ENCODE measurements at places on chromosomes 2 and 18.

- DNase-seq = no peak
Measured at GRCh38 chr2:109403841-109404201, 209.9 kb downstream of the SEPTIN10 start.

DNA sequence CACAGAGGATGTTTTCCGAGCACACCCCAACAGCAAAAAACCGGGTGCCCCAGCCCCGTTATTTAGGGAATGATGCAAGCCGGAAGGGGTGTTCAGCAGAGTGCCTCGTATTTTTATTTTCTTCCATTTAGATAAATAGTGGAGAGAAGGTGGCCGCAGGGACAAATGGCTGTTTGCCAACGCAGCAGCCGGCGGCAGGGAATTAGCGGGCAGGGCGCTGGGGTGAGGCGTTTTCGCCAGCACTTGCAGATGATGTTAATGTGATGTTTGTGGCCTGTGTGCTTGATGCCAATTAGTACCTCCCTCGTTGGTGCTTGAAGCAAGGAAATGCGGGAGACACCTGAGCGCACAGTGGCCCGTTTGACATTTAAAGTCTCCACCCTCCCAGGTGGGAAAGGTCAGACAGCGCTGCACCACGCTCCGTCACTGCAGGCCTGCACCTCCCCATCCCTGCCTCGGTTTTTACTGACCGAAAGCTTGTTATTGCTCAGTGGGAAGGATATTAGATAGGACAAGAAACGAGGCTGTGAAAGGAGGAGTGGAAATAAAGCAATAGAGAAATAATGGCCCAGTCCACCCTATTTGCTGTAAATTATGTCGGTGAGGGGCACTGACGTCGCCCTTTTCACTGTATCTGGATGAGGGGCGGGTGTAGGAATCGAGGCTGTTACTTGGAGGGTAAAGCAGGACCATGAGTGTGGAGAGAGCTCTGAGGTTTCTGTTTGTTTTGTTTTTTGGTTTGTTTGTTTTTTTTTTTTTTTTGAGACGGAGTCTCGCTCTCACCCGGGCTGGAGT lies 39.1 kb downstream of the NFATC1 start:
- DNase-seq = no peak

- DNase-seq = no peak
Measured at GRCh38 chr2:233385489-233386044, 31.3 kb downstream of the DGKD start.

- no peak for DNase-seq
Measured at GRCh38 chr2:32289165-32289999, 11.7 kb downstream of the YIPF4 start.

DNA sequence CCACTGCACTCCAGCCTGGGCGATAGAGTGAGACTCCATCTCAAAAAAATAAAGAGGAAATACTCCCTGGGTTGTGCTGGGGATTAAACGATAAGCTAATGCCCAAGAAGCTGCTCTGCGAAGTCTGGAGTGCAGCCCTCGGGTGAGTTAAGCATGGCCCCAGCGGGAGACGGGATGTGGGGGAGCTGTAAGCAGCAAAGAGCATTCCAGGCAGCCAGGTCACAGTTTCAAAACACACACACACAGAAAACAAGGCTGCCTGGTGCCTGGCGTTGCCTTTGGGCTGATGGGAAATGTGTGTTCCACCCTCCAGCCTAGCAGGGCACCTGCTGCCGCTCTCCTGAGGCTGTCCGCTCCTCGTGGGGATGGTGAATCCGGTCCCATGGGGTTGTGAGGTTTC lies 24.1 kb downstream of the ODC1 start:
- peak; percentile 91 for DNase-seq

GRCh38 chr2:175709248-175709647 lies 292.8 kb downstream of the LNPK start:
- no peak for DNase-seq

DNA sequence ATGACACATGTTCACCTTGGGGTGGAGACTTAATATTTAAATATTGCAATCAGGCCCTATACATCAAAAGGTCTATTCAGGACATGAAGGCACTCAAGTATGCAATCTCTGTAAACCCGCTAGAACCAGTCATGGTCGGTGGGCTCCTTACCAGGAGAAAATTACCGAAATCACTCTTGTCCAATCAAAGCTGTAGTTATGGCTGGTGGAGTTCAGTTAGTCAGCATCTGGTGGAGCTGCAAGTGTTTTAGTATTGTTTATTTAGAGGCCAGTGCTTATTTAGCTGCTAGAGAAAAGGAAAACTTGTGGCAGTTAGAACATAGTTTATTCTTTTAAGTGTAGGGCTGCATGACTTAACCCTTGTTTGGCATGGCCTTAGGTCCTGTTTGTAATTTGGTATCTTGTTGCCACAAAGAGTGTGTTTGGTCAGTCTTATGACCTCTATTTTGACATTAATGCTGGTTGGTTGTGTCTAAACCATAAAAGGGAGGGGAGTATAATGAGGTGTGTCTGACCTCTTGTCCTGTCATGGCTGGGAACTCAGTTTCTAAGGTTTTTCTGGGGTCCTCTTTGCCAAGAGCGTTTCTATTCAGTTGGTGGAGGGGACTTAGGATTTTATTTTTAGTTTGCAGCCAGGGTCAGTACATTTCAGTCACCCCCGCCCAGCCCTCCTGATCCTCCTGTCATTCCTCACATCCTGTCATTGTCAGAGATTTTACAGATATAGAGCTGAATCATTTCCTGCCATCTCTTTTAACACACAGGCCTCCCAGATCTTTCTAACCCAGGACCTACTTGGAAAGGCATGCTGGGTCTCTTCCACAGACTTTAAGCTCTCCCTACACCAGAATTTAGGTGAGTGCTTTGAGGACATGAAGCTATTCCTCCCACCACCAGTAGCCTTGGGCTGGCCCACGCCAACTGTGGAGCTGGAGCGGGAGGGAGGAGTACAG lies 108.1 kb downstream of the XRCC5 start:
- no peak for DNase-seq

GRCh38 chr2:65158557-65158956 lies 28.7 kb upstream of the RAB1A start:
- DNase-seq = no peak

GRCh38 chr18:48455555-48456478 lies 46.6 kb upstream of the ZBTB7C start:
- DNase-seq = no peak

- peak; percentile 27 for DNase-seq
Measured at GRCh38 chr2:73163483-73164367, 38.6 kb upstream of the NOTO start.

DNA sequence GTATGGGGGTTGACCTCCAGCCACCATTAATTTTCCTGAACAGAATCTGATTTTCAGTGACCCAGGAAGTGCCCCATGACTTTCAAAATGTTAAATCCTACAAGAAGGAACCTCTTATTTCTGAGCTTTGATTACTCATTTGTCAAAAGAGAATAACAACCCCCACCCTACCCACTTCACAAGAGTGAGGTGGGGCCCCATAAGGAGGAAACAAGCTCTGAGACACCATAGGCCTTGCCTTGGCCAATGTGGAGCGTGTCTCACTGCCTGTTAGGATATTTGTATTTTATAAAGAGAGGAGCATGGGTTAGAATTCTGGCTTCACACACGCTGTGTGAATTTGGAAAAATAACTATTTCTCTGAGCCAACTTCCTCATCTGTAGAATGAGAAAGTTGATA lies 158.9 kb downstream of the TTC32 start:
- DNase-seq = no peak

GRCh38 chr2:101064868-101065549 lies 62.9 kb downstream of the RPL31 start:
- DNase-seq = peak; percentile 23

DNA sequence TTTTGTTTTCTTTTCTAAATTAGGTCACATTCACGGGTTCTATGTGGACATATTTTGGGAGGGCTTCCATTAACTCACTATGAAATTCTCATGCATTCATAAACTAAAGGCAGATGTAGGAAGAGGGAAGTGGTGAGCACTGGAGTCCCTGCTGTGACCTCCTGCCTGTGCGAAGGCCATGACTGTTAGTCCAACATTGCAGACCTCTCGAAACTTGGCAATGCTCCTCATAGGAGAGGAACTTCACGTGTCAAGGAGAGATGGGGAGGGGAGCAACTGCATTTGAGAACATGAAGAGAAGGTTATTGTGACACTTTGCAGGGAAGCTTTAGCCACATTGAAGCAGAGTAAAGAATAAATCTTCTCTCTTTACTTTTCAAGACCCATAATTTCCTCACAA lies 126.4 kb upstream of the HNMT start:
- no peak for DNase-seq

GRCh38 chr2:216837740-216838139 lies 22.1 kb downstream of the TNP1 start:
- no peak for DNase-seq
